ENCODE measurements at places on chromosomes 1 and 21.

DNA sequence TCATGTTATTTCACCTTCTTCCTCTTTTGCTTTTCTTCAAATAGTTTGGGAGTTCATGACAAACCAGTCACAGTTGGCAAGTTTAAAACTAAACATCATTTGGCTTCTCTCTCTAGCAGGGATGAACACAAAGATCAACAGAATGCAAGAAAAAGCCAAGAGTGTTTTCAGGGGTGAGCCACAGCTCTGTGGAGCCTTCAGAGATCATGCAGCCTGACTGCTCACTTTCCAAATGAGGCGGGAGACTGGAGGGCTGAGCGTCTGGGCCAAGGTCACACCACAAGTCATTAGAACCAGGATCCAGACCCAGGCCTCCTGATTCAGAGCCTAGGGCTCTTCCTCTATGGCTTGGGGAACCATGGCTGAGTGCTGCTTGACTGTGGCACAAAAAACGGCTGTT lies 2.7 kb downstream of the DPT start:
- H3K36me3 ChIP-seq, result no peaks in the 10 kb centered on the region
- H3K27ac ChIP-seq, result no peak overlapping the region
- no peaks in the 10 kb centered on the region for H3K27me3 ChIP-seq
- no peaks in the 10 kb centered on the region for H3K4me1 ChIP-seq
- H3K4me3 ChIP-seq, result no peak overlapping the region

GRCh38 chr1:178566187-178566586 lies 53.3 kb downstream of the TEX35 start:
- no peaks in the 10 kb centered on the region for H3K27me3 ChIP-seq
- no peak for DNase-seq
- no peaks in the 10 kb centered on the region for H3K4me1 ChIP-seq
- H3K27ac ChIP-seq, result no peak overlapping the region
- no peak overlapping the region for H3K4me3 ChIP-seq

DNA sequence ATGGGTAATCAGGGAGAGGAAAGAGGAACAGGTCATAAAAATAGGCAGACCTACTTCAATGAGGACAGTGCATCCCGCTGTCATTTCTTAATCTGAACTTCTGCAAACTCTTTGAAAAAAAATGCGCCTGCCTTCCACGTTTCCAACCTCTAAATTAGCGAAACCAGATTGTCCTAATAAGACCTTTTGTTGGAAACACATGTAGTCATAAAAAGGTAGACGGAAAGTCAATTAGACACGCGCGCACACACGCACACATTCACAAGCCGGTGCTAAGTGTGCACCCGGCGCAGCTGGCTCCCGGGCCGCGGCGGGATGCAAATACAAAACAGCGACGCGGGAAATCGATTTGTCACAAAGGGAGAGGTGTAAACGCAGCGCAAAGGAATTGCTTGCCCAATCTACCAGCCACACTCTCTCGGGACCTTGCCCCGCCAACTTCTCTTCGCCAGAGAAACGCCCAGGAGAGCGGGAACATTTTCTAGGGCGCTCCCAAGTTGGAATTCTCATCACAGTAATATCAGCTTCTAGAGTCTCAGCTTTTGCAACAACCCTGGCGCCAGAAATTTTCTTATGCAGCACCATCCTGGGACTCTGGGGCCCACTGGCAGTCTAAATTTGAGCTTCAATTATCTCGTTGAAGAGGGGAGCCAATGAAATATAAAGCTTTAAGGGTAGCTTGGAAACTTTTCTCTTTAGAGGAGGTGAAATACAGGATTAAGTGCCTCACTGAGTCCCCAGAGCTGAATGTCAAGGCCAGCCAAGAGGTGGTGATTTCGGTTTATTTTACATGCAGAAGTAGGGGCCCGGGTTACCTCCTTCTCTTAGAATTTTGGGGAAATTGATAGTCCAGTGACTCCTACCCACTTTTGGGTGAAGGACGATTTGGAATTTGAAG lies 4.5 kb downstream of the PRRX1 start:
- H3K27ac ChIP-seq, result no peak overlapping the region
- peaks cover 46% of the 10 kb centered on the region for H3K27me3 ChIP-seq
- DNase-seq, result no peak
- H3K4me1 ChIP-seq, result peaks cover 36% of the 10 kb centered on the region
- H3K36me3 ChIP-seq, result no peaks in the 10 kb centered on the region
- H3K4me3 ChIP-seq, result no peak overlapping the region

DNA sequence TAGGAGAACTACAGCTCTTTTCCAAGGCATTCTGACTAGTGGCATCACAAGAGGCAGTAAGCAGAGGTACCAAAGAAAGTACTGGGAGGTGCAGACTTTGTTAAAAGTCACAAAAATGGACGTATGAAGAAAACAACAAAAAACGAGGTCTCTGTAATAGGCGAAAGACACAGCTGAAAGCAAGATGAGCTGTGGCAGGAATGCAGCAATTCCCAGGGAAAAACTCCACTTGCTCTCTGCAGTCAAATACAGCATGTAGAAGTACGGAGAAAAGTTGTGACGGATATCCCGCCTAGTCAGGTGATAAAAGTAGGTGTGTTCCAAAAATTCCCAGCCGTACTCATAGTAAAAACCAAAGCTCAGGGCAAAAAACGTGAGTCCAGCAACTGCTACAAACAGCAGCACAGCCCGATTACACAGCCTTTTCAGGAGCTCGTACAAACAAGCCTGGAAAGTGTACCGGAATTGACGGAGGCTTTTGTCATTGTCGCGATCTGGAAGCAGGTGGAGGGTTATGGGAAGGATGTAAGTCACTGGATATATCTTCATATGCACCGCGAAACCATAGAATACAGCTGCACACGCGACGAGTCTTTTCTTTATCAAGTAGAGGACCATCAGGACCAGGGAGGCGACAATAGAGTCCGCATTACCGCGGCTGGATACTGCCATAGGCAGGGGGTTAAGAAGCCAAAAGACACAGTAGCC lies 979 bp downstream of the PIGM start:
- DNase-seq, result no peak
- H3K27me3 ChIP-seq, result no peaks in the 10 kb centered on the region
- H3K27ac ChIP-seq, result peak overlapping the region; percentile 92
- peak overlapping the region; percentile 91 for H3K4me3 ChIP-seq
- peaks cover 9% of the 10 kb centered on the region for H3K36me3 ChIP-seq

GRCh38 chr1:210915890-210916507 lies 217.9 kb downstream of the KCNH1 start:
- no peaks in the 10 kb centered on the region for H3K4me1 ChIP-seq
- H3K36me3 ChIP-seq, result no peaks in the 10 kb centered on the region
- H3K4me3 ChIP-seq, result no peak overlapping the region
- DNase-seq, result no peak
- peaks cover 32% of the 10 kb centered on the region for H3K27me3 ChIP-seq

DNA sequence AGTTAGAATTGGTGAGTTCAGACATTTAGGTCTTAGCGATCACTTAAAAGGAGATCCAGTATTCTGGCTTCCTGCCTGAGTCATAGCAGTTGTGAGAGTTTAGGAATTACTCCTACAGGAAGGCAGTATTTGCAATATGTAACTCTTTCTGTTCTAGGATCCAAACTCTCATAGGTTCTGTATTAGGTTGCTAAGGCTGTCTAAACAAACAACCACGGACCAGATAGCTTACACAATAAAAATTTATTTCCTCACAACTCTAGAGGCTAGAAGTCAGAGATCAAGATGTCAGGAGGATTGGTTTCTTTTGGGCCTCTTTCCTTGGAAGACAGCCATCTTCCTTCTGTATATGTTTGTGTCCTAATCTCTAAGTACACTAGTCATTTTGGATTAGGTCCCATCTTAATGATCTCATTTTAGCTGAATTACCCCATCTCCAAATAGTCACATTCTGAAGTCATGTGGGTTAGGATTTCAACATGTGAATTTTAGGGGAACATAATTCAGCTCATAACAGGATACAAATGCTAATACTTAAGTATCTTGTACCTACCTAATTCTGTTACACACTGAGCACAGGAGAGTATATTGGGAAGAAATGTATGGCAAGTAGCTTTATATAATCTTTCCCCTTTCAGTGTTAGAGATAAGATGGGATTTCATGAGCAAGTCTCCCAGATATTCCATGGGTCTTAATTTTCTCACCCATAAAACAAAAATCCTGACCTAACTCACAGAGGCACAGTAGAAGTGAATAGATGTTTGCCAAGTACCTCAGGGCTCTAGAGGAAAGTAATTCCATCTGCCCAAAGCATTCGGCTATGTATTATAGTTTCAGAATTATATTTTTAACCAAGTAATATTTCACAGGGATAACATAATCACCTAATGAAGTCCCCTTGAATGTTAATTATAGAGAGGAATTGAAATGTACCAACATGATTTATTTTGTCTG lies 144.4 kb downstream of the PTBP2 start:
- no peak for DNase-seq
- peaks cover 17% of the 10 kb centered on the region for H3K27me3 ChIP-seq
- no peak overlapping the region for H3K27ac ChIP-seq
- no peak overlapping the region for H3K4me3 ChIP-seq
- H3K4me1 ChIP-seq, result no peaks in the 10 kb centered on the region

DNA sequence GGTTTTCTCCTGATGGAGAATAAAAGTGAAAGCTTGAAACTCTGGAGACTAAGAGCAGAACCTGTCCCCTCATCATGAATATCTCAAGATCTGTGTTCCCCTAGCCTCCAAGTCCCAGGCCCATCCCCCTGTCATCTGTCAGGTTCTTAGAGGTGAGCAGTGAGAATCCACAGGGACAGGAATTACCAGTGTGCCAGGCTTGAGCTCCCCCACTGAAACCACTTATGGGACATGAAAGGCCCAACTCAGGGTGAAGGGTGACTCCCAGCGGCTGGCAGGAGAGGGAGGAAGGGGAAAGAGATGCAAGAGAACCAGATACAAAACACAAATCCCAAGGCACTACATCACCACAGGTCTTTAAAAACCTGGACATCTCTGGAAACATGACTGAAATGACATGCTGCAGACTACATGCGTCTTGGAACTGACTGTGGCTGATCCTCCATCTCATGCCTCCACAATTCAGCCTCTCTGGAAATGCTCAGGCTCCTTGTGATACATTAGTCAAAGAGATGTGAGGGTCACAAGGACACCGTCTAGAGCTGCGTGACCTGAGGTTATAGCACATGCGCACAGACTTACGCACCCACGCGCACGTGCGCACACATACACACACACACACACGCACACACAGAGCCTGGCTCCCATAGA lies 6.8 kb upstream of the LY9 start:
- H3K4me1 ChIP-seq, result peaks cover 2% of the 10 kb centered on the region
- no peaks in the 10 kb centered on the region for H3K36me3 ChIP-seq
- peak overlapping the region; percentile 93 for H3K27ac ChIP-seq
- no peak overlapping the region for H3K4me3 ChIP-seq
- DNase-seq, result no peak
- no peaks in the 10 kb centered on the region for H3K27me3 ChIP-seq

DNA sequence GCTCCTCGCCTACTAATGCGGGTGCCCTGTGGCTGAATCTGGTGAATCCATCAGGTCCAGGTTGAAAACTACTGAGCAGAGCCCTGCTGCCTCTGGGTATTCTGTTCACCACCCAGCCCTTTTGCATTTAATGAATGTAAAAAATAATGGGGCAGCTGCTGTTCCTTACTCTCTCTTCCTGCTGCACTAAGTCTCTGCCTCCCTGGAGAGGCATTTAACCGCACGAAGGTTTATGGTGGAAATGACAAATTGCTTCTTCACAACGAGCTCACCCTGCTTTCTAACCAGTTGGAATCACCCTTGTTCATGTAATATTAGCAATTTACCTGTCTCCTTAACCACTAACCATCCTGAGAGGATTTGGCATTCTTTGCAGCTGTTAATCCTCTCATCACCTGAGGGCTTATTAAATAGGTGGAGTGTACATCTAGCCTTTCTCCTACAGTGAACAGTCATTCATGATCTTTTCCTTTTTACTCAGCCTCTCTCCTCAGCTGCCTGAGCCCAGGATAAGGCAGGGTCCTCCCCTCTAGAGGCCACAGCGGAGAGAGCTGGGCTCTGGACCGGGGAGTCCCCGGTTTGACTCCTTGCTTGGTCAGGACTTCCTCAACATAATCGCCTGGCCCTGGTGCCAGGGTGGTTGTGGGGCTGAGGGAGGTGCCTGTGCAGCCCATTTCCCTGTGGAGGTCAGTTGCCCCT lies 97.6 kb downstream of the NOS1AP start:
- H3K36me3 ChIP-seq, result no peaks in the 10 kb centered on the region
- no peak overlapping the region for H3K27ac ChIP-seq
- H3K4me1 ChIP-seq, result no peaks in the 10 kb centered on the region
- peaks cover 36% of the 10 kb centered on the region for H3K27me3 ChIP-seq
- no peak for DNase-seq

DNA sequence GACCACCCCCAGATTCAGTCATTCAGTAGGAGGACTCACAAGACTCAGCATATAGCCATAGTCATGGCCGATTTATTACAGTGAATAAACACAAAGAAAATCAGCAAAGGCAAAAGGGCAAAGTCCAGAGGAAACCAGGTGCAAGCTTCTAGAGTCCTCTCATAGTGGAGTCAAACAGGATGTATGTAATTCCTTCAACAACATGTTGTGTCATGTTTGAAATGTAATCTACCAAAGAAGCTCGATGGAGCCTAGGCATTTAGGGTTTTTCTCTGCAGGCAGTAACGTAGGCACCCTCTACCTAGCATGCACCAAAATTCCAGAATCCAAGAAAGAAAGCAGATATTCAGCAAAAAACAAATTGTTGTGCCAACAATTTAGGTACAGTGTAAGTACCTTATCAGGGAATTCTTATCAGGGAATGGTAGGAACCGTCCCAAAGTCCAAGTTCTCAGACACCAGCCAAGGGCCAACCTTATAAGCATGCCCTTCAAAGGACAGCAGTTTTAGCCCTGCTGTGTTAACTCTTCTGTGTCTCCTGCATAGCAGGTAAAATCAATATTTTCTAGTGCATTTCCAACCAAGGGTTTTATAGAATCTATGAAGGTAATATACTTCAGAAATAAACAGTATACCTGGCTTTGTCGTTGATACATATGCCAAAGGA lies 16.1 kb upstream of the SLAMF6 start:
- peaks cover 14% of the 10 kb centered on the region for H3K36me3 ChIP-seq
- H3K27ac ChIP-seq, result peak overlapping the region; percentile 65
- no peak for DNase-seq
- H3K27me3 ChIP-seq, result no peaks in the 10 kb centered on the region
- H3K4me1 ChIP-seq, result peaks cover 44% of the 10 kb centered on the region

GRCh38 chr1:119594376-119594775 lies 53.7 kb downstream of the ZNF697 start:
- DNase-seq, result no peak
- no peak overlapping the region for H3K27ac ChIP-seq
- H3K36me3 ChIP-seq, result no peaks in the 10 kb centered on the region
- H3K4me3 ChIP-seq, result no peak overlapping the region
- H3K27me3 ChIP-seq, result peaks cover 14% of the 10 kb centered on the region

DNA sequence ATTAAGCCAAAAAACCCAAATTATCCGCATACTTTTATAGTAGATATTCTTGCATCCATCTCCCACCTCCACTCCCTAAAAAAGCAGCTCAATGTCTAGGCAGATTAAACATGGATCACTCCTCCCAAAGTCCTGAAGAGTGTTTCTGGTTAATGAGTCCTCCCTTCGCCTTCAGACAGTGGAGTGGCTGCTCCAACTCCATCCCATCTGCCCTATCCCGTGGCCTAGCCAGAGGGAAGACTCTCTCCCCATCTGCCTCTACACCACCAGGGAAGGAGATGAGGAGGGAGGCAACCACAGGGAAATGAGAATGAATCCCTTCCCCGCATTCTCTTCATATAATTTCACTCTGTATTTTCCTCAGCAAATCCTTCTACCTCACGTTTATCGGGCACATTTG lies 103.8 kb downstream of the SLC45A1 start:
- H3K27me3 ChIP-seq, result no peaks in the 10 kb centered on the region
- no peak for DNase-seq
- H3K27ac ChIP-seq, result no peak overlapping the region
- H3K4me1 ChIP-seq, result peaks cover 29% of the 10 kb centered on the region
